ENCODE measurements at places on chromosomes 4 and X. TPM values are rescaled to one million over a fixed set of nuclear protein-coding genes. Genes with fewer than 3 reads are reported as not detected.

DNA sequence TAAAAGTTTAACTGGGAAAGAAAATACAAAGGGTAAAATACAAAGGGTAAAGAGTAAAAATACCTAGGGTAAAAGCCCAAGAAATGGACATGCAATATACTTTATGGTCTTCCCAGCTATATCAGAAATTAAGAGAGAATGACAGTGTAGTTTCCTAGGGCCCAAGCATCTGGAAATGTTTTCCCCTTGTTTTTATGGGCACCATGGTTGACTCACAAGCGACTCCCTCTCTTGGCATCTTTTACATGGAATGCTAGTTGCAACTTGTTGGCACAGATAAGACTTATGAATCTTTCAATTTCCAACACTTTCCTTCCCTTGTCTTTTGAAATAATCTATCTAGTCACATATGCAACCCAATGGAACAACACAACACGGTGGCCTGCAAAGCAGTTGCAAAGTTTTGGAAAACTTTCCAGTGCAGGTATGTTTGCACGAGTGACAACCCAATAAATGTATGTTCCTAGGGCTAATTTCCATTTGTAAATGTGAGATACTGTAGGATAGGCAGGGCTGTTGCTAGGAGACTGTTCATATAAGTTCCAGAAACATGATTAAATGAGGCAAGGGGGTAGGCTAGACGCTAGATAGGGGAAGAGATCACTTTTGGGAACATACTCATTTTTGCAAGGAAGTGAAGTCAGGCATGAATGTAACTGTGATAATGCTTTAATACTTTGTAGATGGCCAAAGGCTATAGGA, 36.4 kb upstream of the CWH43 start:
- no peak for DNase-seq

GRCh38 chr4:185224597-185224996, 15.2 kb downstream of the SNX25 start:
- no peak for DNase-seq

The SOX3 gene
- total RNA-seq, result not detected

The TLR1 gene
- total RNA-seq, result 12.2 TPM

Data from body of pancreas (tissue), 4 donors.